Activated CD4-positive, alpha-beta T cell treated with anti-CD3 and anti-CD28 coated beads, Interleukin-2, amount 50 U/mL, for 48 hours (primary cell): ENCODE measurements at places on chromosomes 5 and 9.

DNA sequence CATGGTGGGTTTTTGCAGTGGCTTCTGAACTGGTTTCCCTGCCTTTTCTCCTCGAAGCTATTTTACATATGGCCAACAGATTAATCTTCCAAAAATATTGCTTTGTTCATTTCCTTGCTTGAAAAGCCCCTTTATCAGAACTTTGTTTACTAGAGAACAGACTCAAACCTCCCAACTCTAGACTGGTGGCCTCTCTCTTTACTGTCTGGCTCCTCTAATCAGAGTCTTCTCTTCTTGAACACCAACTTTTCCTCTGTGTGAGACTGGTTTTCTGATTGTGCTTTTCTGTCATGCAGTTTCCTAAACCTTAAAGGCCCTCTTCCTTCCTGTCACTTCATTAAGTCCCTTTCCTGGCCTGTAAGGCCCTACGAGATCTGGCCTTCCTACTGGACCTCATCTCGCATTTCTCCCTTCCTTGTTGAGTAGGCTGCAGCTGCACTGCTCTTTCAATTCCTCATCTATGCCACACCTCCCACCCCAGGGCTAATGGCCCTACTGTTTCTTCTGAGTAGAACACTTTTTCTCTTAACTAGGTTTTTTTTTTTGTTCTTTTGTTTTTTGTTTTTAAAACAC lies 5.7 kb downstream of the C9orf43 start:
- no peak for DNase-seq

DNA sequence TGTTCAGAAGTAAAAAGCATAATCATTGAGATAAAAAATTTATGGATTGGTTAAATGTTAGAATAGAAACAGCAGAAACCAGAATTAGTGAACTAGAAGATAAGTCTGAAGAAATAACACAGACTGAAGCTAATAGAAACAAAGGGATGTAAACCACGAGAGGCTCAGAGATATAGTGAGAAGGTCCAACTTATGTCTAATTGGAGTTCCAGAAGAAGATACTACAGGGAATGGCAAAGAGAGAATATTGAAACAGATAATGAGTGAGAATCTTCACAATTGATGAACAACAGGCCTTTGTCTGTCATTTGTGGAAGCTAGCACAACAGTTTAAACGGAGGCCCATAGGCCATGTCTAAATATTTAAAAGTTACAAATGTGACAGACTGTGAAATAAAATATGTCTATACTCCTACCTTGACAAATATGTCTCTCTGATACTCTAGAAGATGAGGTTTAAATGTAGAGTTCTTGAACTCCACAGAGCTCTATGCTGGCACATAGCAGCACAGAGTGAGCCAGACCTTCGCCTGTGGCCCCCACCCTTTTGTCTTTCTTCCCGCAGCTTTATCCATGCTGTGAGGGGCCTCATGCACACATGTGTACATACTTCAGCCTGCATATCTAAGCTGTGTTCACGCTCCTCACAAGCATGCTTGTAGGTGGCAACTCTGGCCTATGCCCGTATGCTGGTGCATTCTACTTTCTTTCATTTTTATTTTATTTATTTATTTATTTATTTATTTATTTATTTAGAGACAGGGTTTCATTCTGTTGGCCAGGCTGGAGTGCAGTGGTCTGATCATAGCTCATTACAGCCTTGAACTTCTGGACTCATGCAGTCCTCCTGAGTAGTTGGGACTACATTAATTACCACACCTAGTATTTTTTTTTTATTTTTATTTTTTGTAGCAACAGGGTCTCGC lies 45.0 kb upstream of the ABL1 start:
- DNase-seq: no peak

- no peak for DNase-seq
These were observed 136.1 kb downstream of the PDE4D start for GRCh38 chr5:59757442-59757841.

- DNase-seq: no peak
These were observed 1.0 kb downstream of the OR1B1 start for GRCh38 chr9:122656378-122656777.

DNA sequence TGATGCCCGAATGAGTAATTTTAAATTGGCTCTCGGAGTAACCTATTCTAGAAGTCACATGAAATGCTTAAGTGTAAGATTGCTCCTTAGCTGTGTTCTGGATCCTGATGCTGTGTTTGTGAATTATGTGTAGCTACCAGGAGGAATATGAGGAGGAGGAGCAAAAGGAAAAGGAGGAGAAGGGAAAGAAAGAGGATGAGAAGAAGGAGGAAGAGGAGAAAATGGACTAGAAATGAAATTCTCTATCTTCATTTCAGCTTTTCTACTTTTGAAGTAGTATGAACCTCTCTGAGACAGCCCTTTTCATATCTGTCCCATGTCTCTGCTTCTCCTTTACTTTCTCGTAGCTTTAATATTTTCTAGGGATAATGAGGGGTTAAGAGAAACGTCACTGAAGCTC lies 119.4 kb upstream of the ACTBL2 start:
- DNase-seq: no peak

- no peak for DNase-seq
These were observed 241.7 kb downstream of the PIK3R1 start for GRCh38 chr5:68457285-68457684.

DNA sequence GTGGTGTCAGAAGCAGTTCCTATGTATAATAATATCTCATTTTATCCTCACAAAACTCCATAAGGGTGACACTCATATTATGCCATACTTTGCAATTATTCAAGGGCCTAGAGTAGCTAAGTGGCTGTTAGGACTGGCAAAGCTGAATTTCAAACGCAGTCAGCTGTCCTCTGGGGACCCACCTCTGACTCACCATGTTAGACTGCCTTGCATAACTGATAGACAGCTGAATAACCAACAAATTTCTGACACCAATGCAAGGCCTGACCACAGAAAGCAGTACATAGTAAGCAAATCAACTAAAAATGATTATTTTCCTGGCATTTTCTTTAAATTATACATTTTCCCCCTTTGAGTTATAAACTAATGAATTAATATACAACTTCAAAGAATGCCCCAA lies 251.6 kb upstream of the PTGER4 start:
- no peak for DNase-seq

- DNase-seq: no peak
These were observed 52.0 kb upstream of the KCNIP1 start for GRCh38 chr5:170451747-170452365.

DNA sequence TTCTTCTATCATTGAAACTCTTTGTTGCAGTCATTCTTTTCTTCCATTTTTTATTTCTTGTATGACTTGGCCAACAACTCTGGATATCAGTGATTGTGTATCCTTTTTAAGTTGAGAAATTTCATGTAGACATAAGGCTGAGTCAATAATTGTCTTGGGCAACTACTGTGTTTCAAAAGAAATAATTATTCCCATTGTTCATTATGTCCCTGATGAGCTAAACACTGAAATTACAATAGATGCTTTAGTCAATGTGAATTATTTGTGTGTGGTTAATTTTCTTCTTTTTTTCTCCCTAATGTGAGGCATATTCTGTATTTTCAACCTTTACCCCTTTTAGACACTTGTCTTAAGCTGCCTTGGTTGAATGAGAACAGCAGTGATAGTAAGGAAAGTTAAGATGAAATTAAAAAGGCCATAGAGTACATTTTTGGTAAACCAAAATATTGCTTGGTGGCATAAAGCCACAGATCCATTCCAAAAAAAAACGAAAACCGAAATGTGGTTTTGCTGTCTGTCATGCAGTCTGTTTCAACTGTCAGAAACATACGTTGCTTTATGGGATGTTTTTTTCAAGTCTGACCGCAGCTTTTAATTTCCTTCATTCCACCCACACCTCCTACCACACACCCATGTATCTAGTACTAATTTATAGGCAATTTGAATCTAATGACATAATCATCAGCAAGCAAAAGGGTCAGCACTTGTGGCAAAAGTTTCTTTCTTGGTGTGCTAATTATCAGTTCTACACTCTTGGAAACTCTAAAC lies 21.1 kb downstream of the TLE4 start:
- no peak for DNase-seq

DNA sequence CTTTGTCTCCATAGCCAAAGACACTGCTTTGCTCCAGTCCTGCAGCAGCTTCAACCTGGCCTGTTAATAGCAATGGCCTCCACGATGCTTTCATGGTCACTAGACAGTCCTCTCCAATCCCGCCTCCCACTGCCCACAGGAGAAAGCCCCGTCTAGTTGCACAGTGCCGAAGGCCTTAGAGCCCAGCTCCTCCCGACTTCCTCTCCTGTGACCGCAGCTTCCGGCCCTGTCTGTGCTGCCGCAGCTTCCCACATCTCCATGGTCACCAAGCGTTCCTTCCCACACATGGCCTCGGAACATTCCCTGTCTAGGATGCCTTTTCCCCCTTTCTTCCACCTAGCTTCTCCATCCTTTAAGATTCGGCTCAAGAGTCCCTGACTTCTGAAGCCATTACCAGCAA lies 23.4 kb downstream of the PCA3 start:
- no peak for DNase-seq

DNA sequence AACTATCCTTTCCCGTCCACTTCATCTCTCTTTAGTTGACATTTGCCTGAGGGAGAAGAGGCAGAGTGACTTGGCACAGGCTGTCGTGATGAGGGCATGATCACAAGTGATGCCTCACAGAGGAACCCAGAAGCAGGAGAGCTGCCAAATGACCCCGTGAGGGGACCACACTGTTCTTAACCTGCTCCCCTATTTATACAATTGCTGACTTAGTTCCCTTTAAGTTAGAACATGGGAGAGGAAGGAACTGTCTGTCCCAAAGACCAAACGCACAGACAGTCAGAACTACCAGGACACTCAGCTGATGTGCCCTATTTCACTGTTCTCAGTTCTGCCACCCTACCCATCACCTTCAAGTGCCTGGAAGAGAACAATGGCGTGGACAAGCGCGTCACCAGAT lies 73.7 kb downstream of the SLC1A3 start:
- DNase-seq: no peak

- DNase-seq: no peak
These were observed 201.2 kb downstream of the ACTL7B start for GRCh38 chr9:108654566-108654965.

GRCh38 chr5:98425640-98426039 lies 347.8 kb upstream of the RGMB start:
- DNase-seq: no peak

DNA sequence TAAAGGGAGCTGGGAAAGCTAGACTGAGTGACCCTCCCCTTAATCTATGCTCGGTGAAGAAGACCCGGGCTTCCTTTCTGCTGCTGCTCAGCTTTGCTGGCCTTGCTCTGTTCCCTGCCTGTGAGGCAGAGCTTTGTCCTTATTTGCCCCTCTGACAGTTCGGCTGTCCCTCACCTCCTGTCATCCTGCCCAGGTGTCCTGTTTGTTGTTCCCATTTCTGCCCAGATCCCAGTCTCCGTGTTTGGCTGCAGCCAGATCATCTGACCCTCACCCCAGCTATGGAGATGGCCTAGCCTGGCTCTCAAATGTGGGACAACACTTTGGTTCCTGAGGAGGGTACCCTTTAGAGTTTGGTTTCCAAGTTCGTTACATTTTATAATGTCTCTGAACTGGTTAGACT lies 20.2 kb downstream of the OTULIN start:
- DNase-seq: no peak

GRCh38 chr5:83377131-83377865 lies 94.2 kb upstream of the VCAN start:
- no peak for DNase-seq

DNA sequence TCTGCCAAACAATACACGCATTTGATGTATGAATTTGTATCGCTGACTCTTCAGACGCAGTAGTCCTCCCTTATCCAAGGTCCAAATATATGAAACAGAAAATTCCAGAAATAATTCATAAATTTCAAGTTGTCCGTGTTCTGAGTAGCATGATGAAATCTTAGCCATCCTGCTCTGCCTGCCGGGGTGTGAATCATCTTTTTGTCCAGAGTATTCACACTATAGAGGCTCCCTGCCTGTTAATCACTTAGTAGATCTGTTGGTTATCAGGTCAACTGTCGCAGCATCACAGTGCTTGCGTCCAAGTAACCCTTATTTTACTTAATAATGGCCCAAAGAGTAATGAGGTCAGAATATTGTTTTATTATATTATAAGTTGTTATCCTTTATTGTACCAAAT lies 268.1 kb downstream of the DOCK8 start:
- no peak for DNase-seq

DNA sequence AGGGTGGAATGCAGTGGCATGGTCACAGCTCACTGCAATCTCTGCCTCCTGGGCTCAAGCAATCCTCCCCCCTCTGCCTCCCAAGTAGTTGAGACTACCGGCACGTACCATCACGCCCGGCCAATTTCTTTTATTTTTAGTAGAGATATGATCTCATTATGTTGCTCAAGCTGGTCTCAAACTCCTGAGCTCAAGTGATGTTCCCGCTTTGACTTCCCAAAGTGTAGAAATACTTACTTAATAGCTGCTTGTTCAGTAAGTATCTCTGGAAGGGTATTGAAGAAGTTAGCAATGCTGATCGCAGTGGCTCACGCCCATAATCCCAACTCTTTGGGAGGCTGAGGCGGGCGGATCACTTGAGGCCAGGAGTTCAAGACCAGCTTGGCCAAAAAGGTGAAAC lies 35.7 kb upstream of the PLIN2 start:
- DNase-seq: no peak

DNA sequence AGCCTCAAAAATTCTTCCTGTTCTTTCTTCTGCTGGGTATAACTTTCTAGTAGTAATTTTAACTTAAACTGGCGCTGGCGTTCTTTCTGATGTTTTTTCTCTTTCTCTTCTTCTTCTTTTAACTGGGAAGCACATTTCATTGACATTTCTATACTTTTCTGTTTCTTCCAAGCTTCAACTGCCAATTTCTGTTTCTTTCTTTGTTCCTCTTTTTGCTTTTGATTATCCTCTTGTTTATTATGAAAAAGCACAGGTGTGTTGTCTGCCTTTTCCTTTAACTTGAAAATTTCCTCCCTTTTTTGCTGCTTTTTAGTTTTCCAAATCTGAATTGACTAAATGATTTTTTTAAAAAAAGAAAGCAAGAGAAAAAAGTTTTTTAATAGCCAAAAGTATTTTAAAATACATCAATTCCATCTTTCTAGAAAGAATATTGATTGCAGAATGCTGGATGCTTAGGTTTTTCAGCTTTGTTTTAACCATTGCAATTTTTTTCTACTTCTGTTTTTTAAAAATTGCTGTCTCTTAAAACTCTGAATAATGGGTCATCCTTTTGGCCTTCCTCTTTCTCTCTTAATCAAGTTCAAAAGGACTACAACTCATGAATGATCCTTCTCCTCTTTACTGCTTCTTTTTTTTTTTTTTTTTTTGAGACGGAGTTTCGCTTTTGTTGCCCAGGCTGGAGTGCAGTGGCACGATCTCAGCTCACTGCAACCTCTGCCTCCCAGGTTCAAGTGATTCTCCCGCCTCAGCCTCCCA lies 8.8 kb upstream of the PGGT1B start:
- no peak for DNase-seq

- DNase-seq: no peak
These were observed 12.9 kb upstream of the MOB3B start for GRCh38 chr9:27542508-27542907.

DNA sequence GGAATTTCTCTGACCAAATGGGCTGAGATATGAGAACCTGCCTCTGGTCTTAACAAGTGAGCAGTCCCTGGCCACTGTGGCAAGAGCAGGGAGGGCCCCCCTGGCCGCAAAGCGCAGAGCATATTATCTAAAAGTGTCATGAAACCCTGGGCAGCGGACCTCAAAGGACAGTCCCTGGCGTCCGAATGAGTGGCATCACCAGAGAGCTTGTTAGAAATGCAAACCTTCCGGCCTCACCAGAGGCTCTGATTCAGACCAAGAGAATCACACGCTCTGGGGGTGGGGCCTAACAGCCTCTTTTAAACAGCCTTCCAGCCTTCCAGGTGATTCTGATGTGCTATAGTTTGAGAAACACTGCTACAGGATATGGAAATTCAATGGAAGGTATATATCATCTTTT lies 10.9 kb downstream of the PTPN3 start:
- no peak for DNase-seq
